ENCODE measurements at places on chromosomes 6 and 20.

DNA sequence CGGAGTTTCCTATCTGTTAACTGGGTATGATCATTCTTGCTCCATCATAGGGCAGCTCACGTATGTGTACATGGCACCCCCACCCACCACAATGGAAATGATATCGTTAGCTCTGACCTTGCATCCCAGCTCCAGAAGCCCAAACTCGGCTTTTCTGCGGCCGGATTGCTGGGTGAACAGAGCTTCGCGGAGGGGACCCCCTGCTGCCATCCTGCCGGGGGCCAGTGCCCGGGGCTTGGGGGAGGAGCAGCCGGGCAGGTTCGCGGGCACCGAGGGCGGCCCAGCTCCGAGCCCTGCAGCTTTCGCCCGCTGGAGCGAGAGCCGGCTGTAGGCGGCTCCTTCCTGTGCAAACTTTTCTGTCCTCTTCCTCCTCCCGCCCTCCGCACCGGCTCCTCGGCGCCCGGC lies 24.9 kb upstream of the FUCA2 start:
- peak; percentile 69 for DNase-seq

DNA sequence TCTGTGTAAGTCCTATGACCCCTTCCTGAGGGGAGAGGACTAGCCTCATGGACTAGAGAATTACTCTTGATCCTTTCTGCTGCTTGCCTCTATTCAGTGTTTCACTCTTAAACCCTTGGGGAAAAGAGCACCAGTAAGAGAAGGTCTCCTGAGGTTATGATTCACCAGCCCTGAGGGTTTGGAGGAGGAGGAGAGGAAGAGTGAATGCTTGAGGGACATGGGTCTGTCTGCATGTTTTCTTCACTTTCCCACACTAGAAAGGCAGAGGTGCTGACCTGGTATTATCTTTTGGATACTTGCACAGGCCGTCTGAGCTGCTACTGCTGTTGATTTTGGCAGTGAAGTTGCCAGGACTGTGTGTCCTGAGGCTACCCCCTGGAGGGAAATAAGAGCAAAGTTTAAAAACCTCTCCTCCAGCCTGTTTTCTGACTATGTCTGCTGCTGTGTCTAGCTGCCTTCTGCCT lies 78.3 kb downstream of the CD109 start:
- peak; percentile 48 for DNase-seq

DNA sequence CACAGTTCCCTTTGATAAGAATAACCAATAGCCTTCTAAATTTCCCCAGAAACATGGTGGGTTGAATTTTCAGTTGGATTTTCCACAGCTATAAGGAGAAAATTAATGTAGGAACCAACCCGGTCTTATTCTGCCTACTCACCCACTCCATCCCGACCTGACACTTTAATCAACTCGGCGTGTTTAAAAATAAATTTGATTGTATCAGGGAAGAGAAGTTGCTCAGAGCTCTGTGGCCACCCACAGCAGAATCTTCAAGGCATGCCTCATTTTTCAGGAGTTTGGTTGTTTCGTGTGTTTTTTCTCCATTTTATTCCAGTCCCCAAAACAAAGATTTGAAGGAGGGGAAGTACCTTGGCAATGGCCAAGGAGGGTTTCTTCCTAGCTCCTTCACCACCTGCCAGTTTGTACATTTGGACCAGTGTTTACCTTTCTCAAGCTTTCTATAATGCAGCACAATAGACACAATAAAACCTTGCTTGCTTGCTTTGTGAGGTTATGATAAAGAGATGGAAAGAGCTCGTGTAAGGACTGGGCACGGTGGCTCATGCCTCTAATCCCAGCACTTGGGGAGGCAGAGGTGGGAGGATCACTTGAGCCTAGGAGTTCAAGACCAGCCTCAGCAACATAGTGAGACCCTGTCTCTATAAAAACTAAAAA lies 297.2 kb upstream of the JARID2 start:
- no peak for DNase-seq

DNA sequence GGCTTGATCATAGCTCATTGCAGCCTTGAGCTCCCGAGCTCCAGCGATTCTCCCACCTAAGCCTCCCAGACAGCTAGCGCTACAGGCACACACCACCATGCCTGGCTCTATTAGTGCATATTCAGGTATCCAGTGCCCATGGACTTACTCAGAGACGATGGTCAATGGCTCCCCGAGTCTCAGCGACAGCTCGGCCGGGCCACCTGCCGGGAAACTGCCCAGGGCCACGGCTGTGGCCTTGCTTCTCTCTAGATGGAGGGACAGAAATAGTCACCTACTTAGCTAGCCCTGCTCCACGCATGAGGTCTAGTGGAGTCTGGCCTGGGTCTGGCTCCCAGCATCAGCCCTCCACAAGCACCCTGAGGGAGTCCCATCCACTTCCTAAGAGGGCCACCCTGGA lies 11.7 kb downstream of the SLA2 start:
- DNase-seq: no peak

DNA sequence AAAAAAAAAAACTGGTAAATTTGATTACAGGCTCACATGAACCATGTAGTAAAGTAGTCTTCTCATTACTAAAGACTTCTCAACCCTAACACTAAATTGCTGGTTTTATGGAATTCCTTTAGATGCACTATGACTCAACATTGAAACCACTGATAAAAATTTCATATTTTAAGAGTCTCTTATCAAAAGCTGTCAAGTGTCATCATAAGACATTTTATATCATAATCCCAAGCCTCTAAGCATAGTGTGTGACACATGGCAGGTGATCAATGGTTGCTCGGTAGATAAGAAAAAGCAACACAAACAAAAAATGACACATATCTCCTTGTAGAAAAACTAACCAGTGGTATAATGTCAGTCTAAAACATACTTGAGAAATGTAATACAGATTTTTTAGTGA lies 258.4 kb downstream of the RNGTT start:
- DNase-seq: no peak

GRCh38 chr6:17311595-17312311 lies 30.6 kb downstream of the RBM24 start:
- DNase-seq: no peak

- no peak for DNase-seq
Measured at GRCh38 chr6:152150196-152150595, 342.7 kb downstream of the ESR1 start.
